ENCODE measurements at places on chromosomes 13 and 19.

- DNase-seq: no peak
These were observed 518.8 kb downstream of the MYO16 start for GRCh38 chr13:109148243-109148642.

DNA sequence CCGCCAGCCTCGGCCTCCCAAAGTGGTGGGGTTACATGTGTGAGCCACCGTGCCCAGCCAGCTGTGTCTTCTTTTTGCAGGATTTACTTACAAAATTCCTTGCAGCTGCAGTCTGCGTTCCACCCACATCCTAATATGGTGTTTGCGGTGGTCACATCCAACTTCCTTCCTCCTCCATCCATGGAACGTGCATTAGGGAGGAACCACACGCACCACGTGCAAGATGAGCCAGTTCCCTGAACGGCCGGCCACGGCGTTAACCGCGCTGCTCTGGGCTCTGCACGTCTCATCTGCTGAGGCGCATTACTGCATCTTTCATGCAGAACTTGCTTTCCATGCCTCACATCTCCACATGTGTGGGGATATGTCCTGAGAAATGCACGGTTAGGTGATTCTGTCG is 13.0 kb upstream of the SIGLEC11 start:
- no peak for DNase-seq

DNA sequence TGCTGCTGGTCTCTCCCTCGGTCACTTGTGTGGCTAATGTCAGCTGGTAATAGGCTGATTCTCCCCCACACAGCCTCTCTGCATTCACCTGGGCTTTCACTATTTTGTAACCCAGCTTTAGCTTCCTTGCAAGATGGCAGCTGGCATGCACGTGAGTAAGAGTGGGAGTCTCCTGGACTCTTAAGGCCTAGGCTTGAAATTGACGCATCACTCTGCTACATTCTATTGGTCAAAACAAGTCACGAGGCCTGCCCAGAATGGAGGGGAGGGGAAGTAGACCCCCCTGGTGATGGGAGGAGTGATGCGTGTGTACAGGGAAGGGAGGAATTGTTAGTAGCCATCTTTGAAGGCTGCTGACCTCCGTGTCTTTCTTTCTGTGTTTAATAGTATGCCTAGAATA is 24.9 kb upstream of the PNMA8B start:
- DNase-seq: no peak

DNA sequence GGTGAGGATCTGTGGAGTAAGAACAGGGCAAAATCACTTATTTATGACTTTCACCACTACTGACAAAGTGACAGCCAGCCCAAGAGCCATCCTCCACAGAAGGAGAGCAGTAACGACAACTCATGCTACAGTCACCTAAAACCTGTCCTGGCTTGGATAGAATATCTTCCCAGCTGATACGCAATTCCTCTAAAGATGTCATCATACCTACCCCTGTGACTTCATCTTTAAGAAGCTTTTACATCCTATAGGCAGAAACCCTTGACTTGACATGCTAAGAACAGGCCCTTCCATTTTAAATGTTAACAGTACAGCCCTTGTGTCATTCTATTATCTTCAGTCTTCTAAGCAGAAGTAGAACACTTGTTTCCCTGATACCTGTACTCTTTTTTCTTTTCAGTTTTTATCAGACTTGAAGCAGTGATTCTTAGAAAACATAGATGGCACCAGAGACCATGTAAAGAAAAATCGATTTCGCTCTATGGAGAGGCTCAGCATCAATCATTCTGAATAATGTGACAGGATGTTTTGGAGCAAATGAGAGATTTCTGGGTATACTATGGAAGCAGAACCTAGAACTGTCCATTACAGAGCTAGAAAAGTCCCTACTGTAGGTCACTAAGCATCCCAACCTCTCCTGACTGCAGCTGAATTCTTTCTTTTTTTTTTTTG is 20.1 kb downstream of the STOML3 start:
- DNase-seq: no peak

DNA sequence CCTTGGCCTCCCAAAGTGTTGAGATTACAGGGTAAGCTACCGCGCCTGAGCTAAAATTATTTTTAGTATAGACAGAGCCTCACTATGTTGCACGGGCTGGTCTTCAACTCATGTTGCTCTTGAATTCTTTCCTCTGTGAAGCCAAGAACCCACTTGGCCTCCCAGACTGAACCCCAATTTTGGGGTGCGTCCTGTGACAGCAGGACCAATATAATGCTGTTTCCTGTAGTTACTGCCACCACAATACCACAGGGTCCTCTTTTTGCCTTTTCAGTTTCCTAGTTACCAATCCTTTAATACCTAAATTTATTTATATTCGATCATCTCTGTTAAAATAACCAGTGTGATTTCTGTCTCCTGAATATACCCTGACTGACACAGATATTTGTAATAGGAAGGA is 32.9 kb downstream of the TSKS start:
- no peak for DNase-seq

DNA sequence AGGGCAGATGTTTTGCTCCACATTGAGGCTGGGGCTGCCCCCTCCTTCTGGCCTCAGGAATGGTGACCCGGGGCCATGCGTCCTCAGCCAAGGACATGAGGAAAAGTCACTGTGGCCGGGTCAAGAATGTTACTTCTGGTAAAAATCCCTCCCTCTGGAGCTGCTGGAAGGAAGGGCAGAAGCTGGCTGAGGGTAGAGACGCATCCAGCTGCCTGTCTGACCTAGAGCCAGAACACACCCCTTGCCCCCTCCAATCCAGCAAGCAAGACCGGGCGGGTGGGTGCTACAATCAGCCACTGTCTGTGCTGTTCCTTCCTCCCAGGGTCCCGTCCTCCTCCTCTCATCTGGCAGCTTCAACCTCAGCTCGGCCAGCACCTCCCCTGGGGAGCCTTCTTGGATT is 59.0 kb downstream of the PTPRS start:
- DNase-seq: no peak

DNA sequence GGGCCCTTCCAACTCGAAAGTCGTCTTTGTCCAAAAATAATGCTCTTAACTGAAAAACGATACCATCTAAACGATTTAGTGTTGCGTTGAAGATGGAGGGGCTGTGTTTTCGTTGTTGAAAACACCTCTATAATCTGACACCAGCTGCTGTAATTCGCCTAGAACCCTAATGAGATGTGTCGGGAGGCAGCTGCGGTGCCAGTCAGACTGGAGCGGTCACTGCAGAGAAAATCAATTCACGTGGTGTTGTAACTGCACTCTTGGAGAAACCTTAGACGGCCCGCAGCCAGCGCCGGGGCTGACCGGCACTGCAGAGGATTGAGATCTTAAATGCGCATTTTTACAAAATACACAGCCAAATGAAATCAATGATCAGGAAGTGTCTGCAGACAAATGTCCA is 339.1 kb downstream of the ZNF536 start:
- DNase-seq: no peak

DNA sequence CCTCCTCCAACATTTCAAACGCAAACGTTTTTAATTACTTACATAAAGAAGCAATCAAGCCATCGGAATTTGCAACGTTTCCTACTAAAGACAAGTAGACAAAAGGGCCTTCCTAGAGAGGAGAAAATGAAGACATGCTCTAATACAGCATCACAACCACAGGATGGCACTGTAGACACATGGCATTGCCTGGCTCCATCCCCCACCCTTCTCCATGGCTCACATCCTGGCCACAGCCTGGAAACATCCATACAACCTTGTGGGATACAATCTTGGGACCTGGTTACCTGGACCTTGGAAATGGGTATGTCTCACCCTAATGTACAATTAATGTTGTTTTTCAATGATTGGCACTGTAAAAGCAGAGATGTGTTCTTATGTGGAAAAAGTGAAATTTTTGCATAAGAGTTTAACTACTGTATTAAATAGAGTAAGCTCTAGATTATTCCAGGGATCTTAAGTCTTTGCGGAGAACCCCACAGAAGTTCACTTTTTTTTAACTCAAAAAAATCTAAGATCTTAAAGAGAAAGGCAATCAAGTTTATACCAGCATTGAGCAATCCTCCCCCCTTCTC is 21.5 kb downstream of the EBPL start:
- DNase-seq: peak; percentile 61

DNA sequence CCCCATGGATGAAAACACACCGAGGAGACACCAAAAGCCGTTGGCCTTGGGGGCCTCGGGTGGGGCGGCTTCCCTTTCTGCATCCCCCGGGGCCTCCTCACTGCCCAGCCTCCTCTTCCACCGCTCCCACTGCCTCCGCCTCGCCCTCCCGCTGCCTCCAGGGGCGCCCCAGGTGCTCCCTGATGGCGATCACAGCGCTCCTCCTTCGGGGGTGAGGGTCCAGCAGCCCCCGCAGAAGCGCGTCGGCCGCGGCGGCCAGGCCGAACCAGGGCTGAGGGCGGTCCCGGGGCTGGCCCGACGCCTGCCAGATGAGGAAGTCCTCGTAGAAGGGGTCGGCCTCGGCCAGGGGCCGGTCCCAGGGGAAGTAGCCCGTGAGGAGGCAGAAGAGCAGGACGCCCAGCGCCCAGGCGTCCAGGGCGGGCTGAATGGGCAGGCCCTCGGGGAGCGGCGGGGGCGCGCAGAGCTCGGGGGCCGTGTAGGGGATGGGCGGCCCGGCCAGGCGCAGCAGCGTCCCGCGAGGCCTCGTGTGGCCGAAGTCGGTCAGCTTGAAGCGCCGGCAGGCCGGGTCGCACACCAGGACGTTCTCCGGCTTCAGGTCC is 7.2 kb downstream of the SBK2 start:
- no peak for DNase-seq

- DNase-seq: no peak
These were observed 36.2 kb downstream of the SMAD9 start for GRCh38 chr13:36883824-36884223.

DNA sequence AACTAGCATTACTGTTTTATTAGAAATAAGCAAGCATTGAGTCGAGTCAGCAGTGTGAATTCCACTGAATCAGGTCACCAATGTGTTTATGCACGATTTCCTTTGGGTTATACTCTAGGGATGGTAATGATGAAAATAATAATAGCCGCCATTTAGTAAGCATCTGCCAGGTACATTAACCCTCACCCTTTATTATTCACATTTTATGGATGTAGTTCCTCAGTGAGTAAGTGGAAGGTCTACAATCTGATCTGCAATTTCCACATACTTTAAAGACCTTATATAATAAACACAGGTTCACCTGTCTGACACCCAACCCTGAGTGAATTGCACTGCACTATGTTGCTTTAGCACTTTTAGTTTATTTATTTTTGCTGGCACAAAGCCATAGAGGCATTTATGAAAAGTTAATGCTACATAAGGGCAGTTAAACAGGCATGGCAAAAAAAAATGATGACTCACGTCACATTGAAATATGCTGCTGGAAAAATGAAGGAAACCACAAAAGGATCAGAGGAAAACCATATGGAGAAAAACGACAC is 122.4 kb downstream of the TRPC4 start:
- DNase-seq: peak; percentile 12

DNA sequence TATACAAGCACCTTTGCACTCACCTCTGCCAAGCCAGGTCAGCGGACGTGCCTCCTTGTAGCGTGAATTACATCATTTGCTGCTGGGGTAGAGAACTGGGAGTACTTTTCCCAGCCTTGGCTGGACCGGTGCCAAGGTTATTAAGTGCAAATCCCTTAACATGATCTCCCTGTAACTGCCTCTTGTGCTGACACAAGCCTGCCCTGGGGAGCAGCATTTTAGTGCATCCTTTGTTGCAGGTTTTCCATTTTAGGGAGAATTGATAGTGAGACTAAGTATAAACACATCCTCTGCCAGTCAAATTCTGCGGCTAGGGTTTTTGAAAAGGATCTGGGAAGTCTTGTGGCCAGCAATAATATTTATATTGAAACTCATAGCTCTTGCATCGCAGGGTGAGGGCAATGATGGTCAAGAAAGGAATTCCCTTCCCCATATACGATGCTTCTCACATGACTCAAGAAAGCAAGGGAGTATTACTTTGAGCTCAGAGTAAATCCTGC is 32.7 kb upstream of the DCLK1 start:
- peak; percentile 93 for DNase-seq

DNA sequence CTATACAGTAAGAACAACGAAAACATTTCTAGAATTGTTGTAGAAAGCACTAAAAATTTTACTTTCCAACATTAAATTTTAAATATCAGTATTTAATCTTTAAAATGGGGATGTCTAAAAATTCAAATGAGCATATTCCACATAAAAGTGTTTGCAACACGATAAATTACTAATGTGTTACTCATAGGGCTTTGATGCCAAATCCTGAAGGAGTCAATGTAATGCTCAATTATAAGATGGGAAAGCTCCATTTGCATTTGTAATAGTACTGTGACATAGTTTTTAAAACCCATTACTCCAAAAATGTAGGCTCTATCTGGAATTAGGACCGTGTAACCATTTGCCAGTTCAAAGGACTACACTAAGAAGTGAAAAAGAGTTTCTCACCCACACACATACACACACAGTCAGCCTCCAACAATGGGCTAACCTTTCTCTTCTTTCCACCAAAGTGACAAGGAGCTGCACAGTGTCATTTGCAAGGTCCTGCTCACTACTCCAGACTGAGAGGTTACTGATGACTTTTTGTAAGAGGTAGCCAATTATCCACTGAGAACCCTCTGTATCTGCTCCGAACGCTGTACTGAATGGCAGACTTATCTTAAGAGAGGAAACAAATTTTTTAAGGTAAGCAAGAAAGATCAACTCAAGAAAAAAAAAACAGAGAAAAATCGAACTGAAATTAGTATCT is 26.1 kb upstream of the EEF1AKMT1 start:
- DNase-seq: no peak

DNA sequence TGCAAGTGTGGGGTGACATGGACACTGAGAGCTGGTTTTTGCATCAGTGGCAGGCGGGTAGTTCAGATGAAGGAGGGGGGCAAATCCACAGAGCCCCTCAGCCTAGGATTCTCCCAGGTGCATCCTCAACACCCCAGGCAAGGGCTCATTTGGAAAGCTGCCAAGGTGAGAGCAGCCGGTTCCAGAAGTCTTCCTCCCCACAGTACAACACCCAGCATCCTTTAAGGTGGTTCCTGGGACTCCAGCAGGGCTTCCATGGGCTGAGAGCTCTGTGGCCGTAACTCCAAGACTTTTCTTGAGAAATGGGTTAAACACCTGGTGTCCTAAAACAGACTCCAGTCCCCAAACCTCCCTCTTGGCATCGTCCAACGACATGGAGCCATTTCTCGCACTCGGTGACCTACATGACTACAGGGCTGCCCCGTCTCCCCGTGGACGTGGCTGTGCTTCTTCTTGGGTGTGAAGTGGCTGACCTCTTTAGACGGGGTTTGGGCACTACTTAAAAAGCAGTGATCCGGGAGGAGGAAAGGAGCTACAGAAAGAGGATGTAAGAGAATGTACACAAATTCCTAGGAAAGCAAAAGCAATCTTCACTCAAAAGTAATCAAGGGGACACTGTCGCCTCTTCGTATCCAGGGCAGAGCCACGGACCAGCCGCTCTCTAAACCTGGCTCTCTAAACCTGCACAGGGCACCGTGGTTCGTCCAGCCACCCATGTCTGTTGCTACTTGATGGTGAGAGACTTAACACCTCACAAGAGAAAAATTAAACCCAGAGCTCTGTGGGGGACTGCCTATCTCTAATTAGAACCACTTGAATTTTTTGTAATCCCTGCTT is 25.5 kb downstream of the RANBP3 start:
- DNase-seq: no peak

DNA sequence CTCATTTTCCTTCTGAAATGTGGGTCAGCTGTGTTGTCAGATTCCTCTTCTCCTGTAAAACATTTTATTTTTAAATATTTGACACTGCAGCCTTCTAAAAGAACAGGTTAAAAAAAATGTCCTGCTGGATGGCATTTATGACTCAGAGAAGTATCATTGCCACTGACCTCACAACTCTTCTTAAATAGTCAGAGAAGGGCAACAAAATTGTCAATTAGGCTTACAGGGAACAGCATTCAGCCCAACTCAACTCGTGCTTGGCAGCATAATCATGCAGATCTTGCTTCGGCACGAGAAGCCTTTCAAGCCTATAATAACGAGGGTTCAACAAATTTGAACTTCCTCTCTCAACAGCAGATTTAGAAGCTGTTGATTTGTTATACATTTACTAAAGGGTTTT is 296.7 kb upstream of the DACH1 start:
- DNase-seq: no peak

Measured in fibroblast of the conjunctiva (primary cell).